ENCODE measurements at places on chromosomes 6 and 20.

- DNase-seq = no peak
These were observed 9.7 kb upstream of the CLDN20 start for GRCh38 chr6:155254139-155254538.

GRCh38 chr6:56946368-56946767 lies 8.5 kb upstream of the BEND6 start:
- no peak for DNase-seq

DNA sequence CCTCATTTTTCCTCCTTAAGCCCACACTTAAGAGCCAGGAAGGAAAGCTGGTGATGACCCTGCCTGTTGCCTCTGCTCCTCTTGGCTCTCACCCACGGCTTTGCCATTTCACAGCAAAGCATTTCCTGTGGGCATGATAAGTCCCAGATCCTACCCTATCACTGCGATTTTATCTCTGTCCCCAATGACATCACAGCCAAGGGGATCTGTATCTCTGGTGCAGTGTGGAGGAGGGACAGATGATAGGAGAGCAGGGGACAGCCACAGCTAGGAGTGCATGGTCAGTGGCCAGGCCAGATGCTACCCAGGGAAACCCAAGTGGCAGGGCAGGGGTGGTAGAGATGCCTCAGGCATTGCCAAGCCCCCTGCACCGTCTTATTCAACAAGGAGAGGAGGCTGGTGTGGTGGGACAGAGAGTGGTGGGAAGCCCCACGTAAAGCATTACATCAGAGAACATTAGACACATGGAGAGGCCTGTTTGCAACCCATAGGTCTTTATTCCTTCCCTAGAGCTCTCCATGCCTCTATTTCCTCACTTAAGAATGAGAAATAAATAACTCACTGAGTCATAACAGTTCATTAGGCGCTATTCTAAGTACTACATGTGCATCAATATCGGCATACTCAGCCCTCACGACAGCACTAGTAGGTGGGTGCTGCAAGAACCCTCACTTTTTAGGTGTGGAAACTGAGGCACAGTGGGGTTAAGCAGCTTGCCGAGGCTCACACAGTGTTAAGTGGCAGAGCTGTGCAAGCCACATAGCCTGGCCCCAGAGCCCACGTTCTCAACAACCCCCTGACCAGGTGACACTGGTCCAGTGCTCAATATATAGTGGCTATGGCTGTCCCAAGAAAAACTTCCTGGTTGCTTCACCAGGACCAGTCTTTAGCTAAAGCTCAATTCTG lies 4.6 kb downstream of the TFEB start:
- no peak for DNase-seq

DNA sequence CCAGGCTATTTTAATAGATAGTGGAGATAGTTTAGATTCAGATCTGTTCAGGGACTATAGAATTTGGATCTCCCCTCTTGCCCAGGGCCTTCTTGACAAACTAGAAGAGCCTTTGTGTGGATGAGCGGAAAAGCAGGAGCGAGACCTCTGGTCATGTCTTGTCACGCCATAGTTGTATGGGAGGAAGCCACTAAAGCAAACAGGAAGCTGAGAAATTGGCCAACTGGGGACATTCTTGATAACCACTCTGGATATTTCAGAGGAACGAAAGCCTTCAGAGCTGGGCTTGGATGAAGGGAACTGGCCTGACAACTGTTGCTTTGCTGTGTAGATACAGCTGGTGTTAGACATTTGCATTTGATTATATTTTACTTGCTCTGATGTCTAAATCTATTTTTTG lies 54.1 kb upstream of the EXOC2 start:
- DNase-seq = no peak

DNA sequence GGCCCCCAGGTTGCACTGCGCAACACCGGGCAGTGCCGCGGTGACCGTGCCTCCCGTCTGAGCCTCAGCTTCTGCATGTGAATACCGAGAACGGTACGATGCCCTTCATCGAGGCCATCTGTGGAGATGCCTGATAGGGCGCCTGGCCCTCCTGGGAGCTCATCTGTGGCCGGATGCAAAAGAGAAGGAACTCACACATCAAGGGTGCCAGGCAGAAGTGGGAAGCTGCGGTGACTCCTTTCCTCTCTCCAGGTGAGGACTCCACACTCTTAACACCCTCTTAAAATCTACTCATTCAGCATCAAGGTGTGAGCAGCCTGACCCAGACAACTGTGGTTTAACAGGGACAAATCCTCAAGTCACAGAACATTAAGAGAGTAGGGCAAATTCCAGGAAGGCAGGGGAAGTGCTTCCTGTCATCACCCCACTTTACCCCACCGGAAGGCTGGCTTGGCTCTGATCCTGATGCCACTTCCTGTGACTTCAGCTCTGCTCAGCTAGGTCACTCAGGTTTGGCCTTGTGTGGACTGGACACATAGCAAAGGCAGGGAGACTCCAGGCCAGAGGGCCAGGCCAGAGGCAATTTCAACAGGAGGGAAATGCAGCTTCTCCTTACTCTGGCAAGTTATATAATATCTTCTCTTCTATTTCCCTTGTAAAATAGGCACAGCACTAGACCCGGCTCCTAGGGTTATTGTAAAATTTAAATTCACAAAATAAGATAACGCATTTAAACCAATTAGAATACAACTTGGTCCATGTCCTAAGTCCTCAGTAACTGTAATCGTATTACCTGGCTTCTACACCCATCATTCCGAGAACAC lies 69.4 kb downstream of the CPNE5 start:
- DNase-seq = no peak

GRCh38 chr6:26363882-26364701 lies 906 bp upstream of the BTN3A2 start:
- DNase-seq = no peak

DNA sequence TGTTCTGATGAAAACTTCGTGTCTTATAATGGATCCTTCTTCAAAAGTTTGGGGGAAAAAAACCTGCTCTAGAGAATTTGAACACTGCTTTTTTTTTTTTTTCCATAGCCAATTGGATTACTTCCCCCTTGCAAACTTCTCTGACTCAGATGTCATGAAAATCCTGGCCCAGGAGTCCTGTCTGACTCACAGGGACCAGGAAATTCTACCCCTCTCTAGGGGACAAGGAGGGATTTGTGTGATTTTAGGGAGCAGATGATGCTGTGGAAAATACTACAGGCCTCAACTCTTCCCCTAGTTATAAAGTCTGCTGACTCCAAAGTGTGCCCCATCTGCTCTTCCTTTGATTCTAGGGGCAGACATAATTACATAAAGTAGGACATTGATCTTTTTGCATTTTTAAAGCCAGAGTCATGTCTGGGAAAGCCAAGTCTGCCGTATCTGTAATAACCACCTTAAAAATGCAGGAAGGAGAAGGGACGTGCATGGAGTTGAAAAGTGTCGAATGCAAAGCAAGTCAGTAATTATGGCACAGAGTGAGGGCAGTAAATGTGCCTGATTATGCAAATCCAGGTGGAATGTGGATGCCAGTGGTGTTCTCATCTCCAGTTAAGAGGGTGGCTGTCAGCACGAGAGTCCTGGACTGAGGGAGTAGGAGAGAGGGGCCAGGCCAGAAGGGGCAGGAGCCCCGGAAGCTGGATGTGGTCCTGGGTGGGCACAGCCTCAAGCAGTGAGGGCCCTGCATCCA lies 144.3 kb upstream of the SULF2 start:
- no peak for DNase-seq

- DNase-seq = no peak
These were observed 62.4 kb downstream of the ADNP start for GRCh38 chr20:50868509-50869495.

GRCh38 chr6:156662025-156662445 lies 115.1 kb upstream of the ARID1B start:
- DNase-seq = no peak

Measured in hypothalamus (tissue), 51 donors.